ENCODE measurements at places on chromosomes 5 and 9. TPM values are rescaled to one million over a fixed set of nuclear protein-coding genes. Genes with fewer than 3 reads are reported as not detected.

GLDC gene
- total RNA-seq: 3.4 TPM

ARSI gene
- not detected for total RNA-seq

OLFML2A gene
- 2.3 TPM for total RNA-seq

GPR151 gene
- not detected for total RNA-seq

TAF11L10 gene
- total RNA-seq: not detected

HMGCR gene
- 87.3 TPM for total RNA-seq

PCA3 gene
- total RNA-seq: 0.25 TPM

C1QTNF2 gene
- total RNA-seq: 0.38 TPM

BHMT2 gene
- 6.2 TPM for total RNA-seq

Measured in dermis microvascular lymphatic vessel endothelial cell (primary cell).